Stimulated activated CD4-positive, alpha-beta T cell treated with anti-CD3 and anti-CD28 coated beads, Interleukin-12 subunit alpha, Interleukin-12 subunit beta, amount 100 ng/mL, for 24 hours (primary cell): ENCODE measurements at places on chromosomes 5 and 9.

DNA sequence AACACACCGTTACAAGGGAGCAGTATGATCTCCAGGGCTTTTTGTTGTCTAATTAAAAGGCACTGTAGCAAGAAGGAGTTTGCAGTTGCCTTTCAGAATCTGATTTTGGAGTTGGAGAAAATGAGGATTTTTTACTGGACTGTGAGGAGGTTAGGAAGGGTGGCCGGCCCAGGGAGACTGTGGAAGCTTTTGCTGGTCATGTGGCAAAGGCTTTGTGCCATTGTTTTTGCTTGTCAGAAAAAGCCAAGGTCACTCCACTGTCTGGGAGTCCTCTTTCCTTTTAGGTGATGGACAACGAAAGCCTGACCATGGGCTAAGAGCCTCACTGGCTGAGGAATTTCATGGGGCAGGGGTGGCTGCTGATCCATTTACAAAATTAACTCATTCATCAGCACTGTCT, 10.3 kb upstream of the WHRN start:
- DNase-seq, result no peak

DNA sequence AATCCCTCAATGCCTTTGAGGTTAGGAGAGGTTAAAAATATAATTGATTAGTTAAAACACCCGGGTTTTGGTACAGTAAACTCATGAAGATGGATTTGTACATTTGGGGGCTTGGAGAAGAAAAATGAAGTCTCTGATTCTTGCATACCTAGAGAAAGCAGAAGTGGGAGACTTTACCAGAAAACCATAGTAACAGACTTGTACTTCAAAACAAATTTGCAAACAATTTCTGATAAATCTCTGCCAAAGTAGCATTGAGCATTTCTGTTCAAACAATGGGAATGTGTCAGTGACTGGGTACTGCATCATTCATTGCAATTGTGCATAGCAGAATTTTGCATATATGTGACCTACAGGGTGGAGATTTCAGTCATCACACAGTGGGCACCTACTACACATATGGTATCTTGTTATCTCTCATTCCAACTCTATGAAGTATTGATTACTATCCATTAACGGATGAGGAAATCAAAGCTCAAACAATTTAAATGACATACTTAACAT, 256.9 kb downstream of the PLK2 start:
- DNase-seq, result no peak

DNA sequence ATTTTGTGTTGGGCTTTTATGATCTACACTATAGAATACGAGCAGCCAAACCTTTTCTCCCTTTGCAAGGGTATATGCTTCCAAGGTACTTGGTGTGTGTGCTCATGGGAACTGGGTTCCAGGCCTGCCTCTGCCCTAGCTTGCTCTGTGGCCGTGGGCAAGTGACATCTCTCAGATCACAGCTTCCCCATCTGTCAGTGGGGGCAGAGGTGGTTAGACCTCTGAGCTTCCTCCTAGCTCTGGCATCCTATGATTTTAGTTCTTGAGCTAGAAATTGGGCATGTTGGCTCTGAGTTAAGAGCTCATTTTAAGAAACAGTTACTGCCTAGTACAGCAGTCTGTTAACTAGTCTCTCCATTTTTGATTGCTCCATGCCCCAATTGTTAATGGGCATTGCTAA, 12.5 kb upstream of the CCNJL start:
- DNase-seq, result no peak

GRCh38 chr9:79574136-79574535, 2.4 kb downstream of the TLE4 start:
- DNase-seq, result no peak

DNA sequence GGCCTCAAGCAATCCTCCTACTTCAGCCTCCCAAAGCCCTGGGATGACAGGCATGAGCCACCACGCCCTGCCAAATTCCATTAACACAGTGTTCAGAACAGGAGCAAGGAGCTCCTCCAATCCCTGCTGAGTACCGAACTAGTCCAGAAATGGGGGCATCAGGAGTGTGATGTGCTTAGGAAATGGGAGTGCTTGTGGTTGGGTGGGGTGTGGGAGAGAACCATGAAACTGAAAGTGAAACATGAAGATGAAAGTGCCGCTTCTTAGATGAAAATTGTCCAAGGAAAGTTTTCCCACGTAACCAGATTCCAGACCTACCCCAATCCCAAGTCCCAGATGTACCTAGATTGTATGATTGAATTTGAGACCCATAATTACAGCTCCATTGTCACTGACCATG, 16.7 kb upstream of the ZNF131 start:
- DNase-seq, result no peak
